ENCODE measurements at places on chromosomes 16 and 17. TPM values are rescaled to one million over a fixed set of nuclear protein-coding genes. Genes with fewer than 3 reads are reported as not detected.

Gene SLC47A1
- total RNA-seq = 2.4 TPM

Gene KRTAP9-1
- total RNA-seq = not detected

Gene TEX14
- 0.13 TPM for total RNA-seq

Gene TMC8
- 0.99 TPM for total RNA-seq

DNA sequence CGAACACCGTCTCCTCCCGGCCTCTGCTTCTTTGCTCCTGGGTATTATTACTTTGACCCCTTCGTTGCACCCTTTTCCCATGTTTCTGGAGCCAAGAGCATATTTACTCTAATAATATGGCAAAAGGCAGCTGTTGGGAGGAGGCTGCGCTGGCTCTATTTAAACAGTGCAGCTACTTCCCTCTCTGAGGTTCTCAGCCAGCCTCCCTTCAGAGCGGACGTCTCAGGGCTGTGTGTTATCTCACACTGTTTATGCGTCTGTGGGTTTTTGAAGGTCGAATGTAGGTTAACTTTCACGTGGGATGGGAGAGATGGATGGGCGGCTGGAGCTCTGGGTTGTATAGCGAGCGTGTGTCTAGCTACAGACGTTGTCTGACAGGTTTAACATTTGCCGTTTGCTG lies 45.3 kb downstream of the COX4I1 start:
- H3K27me3 ChIP-seq = peaks cover 15% of the 10 kb centered on the region
- DNase-seq = no peak
- no peak overlapping the region for H3K27ac ChIP-seq
- H3K4me1 ChIP-seq = no peaks in the 10 kb centered on the region
- H3K4me3 ChIP-seq = no peak overlapping the region

Gene PLSCR3
- 73.9 TPM for total RNA-seq

All from osteocyte (in vitro differentiated cells).